ENCODE measurements at places on chromosomes 5 and 9.

DNA sequence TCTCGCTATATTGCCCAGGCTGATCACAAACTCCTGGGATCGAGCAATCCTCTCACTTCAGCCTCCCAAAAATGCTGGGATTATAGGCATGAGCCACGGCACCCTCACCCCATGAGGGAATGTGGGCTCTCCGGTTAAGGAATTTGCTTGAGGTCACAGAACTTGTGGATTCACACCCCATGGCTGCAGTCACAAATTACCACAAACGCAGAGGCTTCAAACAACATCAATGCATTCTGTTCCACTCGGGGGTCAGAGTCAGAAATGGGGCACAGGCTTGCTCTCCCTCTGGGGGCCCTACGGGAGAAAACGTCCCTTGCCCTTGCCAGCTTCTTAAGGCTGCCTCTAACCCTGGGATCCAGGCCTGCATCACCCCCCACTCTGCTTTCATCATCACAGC, 12.2 kb upstream of the SPINK4 start:
- no peak for DNase-seq

DNA sequence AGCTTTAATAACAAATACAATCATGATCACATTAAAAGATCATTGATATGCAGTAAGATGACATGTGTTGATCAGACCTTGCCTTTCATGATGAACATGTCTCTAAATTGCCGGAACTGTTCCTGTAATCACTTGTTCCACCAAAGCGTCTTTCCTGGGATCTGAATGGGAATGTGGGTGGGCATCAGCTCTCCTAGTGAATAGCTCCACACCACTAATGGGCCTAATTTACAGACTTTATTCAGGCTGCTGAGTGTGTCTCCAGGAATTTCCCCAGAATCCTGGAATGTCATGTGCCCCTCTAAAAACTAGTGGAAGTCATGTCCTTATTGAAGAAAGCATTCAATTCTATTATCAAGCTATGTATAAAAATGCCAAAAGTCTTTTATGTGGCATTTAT, 765.1 kb upstream of the CTNND2 start:
- DNase-seq: no peak

GRCh38 chr5:102561894-102562760, 63.3 kb upstream of the SLCO6A1 start:
- DNase-seq: no peak

- DNase-seq: no peak
Measured at GRCh38 chr9:129826344-129826743, 2.4 kb upstream of the TOR1A start.

- DNase-seq: no peak
Measured at GRCh38 chr9:131817627-131818026, 77.8 kb upstream of the RAPGEF1 start.

DNA sequence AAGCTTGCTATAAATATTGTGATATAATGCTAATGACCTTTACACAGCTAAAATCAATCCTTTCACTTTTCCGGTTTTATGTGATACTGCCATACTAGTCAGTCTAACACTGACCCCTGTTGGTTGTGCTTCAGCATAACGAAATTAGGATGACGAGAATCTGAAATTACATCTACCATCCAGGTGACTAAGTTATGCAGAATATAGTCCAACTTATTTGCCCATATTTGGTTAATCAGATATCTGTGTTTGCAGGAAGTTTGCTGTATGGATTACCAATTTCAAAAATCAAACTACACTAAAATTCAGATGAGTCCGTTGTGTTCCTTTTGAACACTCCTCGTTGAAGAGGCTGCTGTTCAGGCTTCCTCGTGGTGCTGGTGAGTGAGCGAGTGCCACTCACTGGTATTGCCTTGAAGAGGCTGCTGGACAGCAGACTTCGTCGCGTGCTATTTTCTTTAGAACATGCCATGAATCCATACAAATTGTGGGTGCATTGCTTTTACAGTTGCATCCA, 32.5 kb downstream of the TENT4A start:
- peak; percentile 25 for DNase-seq

DNA sequence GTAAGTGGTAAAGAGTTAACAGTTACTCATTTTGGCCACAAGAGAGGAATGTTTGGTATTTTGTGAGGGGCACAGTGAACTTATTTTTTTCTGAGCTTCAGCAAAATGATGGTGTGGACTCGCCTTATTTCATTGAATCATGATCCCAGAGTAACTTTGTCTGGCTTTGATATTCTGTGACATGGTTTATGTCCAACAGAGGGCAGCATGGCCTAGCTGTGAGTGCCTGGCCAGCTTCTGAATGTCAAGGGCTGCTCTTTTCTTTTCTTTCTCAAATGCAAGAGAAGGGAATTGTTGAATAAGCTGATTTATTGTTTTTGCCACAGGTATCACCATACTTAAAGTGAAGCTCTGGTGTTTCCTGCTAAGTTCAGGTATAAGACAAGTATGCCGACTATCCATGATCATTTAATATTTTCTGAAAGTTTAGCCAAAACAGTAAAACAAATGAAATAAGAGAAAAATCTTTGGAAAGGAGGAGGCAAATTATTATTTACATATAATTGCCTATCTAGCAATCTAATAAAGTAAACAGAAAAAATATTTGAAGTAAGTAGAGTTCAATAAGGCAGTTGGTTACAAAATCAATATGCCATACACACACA, 31.7 kb downstream of the MRPL22 start:
- no peak for DNase-seq
